ENCODE measurements at places on chromosomes 13 and 19.

DNA sequence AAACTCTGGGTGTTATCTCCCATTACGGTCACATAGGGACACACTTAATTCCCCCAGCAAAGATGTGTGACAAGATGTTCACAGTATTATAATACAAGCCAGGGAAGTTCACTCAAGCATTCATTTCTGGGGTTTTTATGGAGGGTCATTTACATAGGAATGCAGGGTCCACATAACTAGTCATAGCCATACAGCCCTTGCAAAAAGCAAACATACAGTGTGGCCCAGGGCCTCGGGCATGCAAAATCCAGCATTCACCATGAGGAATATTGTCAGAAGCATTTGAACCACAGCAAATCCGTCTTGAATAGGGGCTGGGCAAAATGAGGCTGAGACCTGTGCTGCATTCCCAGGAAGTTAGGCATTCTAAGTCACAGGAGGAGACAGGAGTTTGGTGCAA is 13.0 kb upstream of the ZNF460 start:
- no peak for DNase-seq

DNA sequence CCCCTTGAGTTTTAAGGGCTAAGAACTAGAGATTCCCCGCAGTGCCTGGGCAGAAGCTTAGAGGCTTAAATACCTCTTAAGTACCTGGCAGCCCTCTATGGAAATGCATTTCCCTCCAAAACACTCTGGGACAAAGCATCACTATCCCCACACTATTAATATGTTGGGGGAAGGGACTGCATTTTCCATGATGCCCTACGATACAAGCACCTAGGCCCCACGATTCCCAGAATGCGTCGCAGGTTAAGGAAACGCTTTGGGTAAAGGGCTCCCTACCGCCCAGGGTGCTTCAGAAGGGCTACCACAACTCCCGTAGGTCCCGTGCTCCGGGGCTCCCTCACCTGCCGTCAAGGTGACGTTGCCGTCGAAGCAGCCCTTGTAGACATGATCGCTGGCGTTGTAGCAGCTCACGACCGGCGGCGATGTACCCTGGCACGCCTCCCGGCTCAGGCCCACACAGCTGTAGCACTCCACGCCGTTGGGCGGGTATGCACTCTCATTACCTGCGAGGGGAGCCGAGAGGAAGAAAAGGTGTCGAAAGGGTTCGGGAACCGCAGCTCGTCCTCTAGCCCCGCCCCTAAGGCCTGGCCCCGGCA is 2.5 kb downstream of the LYPD3 start:
- no peak for DNase-seq

GRCh38 chr19:47786566-47786965 is 8.1 kb downstream of the SELENOW start:
- DNase-seq = no peak

DNA sequence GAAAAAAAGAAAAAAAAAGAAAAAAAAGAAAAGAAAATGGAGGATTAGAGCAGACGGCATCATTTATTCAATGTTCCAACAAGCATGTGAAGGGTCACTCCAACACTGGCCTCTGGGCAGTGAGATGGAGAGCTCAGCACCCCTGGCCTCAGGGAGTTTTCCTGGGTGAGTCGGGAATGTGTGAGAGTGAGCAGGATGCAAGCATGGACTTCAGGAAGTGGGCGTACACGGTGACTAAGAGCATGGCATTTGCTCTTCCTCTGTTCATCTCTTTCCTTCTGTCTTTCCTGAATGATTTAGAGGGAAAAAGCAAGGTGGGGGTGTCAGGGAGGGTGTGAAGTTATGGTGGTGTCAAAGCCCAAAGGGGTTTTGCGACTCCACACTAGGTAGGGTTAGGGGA is 682 bp upstream of the CABP5 start:
- DNase-seq = no peak

DNA sequence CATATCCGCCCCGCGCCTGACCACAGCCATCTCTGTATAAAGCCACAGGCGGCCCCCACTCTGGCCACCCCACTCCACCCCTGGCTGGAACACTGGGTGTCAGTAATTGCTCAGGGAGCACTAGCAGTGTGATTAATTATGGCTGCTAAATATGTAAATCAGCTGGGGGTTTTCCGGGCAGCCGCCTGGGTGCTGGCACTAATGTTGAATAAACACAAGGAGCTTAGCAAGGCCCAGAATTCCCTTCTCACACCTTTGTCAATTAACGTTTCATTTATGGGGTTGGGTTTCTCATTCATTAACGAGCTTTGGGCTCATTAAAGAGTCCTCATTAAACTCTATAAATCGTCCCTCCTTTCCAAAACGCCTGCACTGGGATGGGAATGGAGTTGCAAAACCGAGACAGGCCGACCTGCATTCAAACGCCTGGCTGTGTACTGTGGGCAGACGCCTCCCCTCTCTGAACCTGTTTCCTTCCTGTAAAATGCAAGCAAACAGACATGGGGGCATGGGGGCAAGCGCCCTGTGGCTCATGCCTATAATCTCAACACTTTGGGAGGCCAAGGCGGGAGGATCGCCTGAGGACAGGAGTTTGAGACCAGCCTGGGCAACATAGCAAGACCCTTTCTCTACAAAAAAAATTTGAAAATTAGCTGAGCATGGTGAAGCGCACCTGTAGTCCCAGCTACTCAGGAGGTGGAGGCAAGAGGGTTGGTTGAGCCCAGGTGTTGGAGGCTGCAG is 17.7 kb upstream of the OLFM2 start:
- no peak for DNase-seq

DNA sequence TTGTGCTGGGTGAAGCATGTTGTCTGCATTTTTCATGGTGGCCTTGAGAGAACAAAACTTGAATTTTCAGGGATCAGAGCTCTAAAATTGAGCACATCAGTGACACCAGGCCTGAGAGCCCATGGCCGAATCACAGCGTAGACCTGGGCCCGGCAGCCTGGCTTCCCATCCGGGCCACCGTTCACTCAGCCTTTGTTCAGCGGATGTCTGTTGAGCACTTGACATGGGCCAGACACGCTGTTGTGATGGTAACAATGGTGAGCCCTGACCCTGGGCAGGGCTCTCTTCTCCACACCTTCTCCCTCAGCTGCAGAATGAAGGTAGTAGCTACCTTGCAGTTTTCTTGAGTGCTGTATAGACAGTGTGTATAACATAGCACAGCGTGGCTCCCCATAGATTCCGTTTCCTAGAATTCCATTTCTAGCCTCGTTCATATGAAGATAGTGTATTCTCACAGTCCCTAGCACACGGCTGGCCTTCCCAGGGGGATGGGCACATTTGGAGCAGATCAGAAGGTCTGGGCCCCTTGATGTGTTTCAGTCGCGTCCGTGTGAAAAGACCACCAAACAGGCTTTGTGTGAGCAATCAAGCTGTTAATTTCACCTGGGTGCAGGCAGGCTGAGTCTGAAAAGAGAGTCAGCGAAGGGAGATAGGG is 75.3 kb downstream of the RAB20 start:
- DNase-seq = no peak

- DNase-seq = no peak
These were observed 2265.1 kb upstream of the PCDH20 start for GRCh38 chr13:63680704-63681103.

GRCh38 chr13:21749410-21749809 is 78.5 kb downstream of the FGF9 start:
- no peak for DNase-seq

GRCh38 chr13:29581666-29582065 is 13.8 kb downstream of the SLC7A1 start:
- DNase-seq = no peak

- DNase-seq = no peak
These were observed 1.4 kb downstream of the ARHGEF18 start for GRCh38 chr19:7349961-7350711.

GRCh38 chr19:41641879-41642485 is 15.1 kb upstream of the CEACAM4 start:
- DNase-seq = peak; percentile 70

DNA sequence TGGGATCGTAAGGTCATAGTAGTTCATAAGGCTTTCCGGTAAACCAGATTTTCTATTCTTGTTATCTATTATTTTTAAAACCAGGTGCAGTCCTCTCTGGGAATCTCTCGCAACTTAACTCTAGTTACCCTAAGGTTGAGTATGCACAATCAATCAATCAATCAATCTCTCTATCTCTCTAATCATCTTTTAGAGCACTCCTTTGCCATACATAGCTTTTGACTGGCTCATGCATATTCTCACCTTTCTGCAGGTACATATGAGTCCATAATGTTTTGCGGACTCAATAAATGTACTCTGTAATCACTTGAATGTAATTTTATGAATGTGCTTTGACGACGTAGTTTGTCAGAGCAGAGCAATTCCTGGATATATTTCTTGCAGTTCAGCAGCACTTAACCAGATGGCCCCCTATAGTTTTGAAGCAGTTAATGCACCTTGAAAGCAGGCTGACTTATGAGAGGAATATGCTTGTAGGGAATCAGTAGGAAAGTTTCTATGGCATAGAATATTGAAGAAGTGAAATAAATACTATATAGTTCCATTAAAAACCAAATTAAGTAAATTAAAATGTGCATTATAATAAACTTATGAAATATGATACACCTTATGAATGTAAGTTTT is 524.7 kb downstream of the GPC5 start:
- no peak for DNase-seq

GRCh38 chr13:95253033-95253432 is 48.2 kb downstream of the ABCC4 start:
- DNase-seq = no peak

DNA sequence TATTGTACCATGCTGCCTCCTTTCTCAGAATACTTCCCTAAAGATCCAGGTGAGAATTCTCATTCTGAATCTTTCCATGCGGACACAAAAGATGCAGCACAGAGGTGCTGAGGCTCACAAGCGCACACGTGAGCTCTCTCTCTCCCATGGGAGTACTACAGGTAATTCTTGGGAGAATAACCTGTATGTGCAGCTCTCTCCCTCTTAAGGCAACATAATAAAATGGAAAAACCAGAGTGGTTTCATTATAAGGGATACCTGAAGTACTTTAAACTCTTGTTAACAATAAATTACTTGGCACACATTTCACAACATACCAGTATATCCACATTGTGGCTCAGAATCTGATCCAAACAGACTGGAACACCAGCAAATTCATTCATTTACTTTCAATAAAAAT is 40.4 kb downstream of the INTS6 start:
- no peak for DNase-seq

GRCh38 chr19:21593934-21594820 is 88.8 kb downstream of the ZNF429 start:
- DNase-seq = no peak

Data from ecto neural progenitor cell (in vitro differentiated cells).